ENCODE measurements at places on chromosomes 7 and 10.

DNA sequence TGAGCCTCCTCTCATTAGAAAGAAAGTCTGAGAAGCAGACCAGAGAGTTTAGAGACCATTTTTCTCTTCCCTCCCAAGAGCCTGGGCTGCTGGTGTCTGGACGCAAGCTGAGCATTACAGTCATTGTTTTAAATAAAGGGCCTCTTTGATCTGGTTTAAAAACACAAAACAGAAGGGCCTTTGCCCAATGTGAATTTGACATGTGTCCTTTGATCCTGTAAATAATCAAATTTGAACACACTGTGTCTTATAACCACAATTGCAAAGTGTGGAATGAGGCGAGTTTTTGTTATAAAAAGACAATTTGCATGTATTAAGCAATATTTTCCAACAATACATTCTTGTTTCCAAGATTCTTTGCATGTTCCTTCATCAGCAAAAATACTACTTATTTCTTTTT is 158.5 kb downstream of the C7orf25 start:
- no peak for DNase-seq

GRCh38 chr10:8416192-8416701 is 361.8 kb downstream of the GATA3 start:
- no peak for DNase-seq

GRCh38 chr7:3880228-3880987 is 579.4 kb downstream of the SDK1 start:
- no peak for DNase-seq

GRCh38 chr10:28769091-28769604 is 91.8 kb downstream of the BAMBI start:
- no peak for DNase-seq

GRCh38 chr10:33115738-33116719 is 158.0 kb upstream of the ITGB1 start:
- DNase-seq: no peak

DNA sequence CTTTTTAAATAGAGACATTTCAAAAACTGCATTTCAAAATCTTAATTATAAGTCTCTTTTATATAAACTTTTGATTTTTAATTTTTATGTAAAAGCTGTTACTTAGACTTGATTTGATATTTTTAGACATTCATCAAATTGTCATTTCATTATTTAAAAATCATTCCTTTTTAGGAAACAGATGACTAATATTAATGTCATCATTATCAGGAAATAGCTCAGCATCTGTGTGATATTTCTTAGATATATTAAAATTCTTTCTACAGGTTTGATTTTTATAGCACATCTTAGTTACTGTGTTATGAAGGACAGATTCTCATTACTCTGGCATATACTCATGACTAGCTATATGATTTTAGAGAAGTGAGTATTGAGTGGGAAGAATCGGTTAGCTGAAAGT is 17.2 kb downstream of the RUNDC3B start:
- DNase-seq: no peak

DNA sequence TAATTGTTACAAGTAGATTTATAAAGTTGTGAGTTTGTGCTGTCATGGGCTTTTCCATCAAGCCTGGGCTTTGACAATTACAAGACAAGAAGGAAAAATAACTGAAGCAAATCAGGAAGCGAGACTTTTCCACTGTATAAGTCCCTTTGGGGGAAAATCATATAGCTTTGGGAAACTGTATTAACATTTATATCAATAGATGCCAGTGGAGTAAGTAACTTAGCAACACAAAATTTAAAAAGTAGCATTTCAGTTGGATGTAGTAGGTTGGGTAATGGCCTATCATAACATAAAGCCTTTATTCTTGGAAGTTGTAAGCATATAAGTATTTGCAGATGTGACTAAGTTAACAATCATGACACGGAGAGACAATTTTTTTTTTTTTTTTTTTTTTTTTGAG is 931.1 kb downstream of the CNTNAP2 start:
- DNase-seq: no peak

- no peak for DNase-seq
Measured at GRCh38 chr10:92550924-92551323, 23.0 kb downstream of the IDE start.

GRCh38 chr10:107072028-107072427 is 92.5 kb downstream of the SORCS1 start:
- no peak for DNase-seq

DNA sequence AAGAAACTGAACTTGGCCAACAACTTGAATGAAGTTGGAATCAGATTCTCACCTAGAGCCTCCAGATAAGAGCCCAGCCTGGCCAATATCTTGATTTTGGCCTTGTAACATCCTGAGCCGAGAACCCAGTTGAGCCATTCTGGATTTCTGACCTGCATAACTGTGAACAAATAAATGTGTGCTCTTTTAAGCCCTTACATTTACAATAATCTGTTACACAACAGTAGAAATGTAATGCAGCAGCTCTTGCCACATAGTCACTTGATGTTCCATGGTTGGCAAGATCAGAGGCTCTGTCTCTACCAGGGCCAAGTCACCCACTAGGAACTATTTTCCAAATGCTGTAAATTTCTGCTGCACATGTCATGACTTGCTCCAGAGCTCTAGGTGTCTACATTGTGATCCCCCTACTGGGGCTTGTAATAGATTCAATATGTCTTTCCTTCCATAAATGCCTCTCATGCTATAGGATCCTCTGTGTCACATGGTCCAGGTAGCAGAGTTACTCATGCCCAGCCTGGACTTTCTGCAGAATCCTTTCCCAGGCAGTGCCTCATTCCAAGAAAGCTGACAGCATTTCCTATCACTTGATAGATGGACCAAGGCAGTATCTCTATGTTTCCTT is 11.4 kb upstream of the RBM20 start:
- no peak for DNase-seq

DNA sequence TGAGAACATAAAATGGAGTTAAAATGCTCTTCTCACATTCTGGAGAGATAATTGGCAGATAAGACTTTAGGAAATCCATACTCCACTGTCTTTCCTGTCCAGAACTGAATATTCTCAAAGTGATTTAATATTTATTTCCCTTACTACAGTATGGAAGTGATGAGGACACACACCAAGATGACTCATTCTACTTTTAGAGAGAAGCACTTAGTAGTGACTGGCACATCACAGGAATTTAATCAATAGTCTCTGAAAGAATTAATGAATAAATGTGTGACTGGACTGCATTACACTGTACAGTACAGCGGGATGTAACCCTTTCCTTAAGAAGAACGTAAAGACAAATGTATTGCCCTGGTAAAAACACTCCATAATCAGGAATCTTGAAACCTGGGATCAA is 116.7 kb downstream of the SEMA3E start:
- no peak for DNase-seq

GRCh38 chr10:108561649-108562048 is 1361.7 kb downstream of the XPNPEP1 start:
- DNase-seq: no peak

DNA sequence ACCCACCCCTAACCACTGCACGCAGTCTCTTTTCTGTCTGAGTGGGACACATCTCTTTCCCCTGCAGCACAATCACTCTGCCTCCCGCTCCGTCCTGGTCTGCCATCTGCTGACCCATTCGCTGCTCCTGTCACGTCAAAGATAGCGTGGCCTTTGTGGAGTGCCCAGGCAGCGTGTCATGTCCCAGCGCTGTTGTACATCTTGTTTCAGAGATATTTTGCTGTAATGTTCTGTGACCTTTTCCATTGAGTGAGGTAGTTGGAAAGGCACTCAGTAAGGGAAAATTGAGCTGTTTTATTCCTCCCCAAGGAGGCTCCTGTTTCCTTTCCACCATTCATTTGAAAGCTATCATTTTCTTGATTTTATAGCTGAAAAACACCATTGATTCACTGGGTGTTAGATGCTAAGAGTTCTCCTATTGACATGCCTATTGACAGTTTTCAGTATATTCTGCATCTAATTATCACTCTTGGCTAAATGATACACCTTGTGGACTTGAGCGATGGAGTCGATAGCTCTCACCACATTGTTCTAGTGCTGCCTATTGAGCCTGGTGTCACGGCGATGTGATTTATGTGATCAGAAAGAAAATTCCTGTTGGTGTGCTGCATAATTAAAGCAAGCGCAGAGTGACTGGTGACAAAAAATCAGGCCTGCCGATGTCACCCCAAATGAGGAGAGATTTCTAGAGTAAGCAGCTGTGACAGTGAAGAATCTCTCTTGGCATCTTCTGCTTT is 372.6 kb downstream of the LRMDA start:
- DNase-seq: no peak

DNA sequence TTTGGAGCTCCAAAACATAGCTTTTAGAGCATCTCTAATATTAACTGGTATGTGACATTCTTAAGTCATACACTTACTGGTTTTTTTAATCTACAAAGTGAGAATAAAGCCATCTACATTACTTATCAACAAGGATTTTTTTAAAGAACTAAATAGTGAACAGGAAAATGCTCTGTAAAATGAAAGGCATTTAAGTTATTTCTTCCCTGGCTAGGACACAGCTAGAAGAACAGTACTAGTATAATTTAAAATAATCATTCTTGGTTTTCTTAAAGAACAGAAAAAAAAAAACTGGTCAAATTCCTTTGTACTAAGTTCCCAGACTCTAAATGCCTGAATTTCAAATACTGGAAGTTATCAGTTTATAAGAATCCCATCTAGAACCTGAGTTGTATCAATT is 139.5 kb downstream of the SRPK2 start:
- DNase-seq: no peak

DNA sequence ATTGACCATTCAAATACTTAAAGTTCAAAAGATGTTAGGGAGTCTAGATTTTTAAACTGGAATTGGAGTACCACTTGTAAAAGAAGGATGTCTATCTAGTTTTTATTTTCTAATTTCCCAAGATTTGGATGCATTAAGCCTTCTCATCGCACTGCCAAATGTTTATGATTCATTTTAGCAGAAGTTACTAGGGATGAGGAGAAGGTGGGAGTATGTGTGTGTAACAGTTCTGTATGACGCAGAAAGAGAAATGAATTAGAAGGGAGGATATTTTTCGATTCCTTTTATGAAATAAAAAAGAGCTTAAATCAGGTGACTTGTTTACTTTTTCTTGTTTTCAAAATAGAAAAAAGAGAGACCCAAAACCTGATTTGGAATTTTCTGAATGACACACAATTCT is 6.8 kb upstream of the SLK start:
- DNase-seq: no peak

- DNase-seq: no peak
Measured at GRCh38 chr7:87369216-87369615, 23.8 kb downstream of the CROT start.

DNA sequence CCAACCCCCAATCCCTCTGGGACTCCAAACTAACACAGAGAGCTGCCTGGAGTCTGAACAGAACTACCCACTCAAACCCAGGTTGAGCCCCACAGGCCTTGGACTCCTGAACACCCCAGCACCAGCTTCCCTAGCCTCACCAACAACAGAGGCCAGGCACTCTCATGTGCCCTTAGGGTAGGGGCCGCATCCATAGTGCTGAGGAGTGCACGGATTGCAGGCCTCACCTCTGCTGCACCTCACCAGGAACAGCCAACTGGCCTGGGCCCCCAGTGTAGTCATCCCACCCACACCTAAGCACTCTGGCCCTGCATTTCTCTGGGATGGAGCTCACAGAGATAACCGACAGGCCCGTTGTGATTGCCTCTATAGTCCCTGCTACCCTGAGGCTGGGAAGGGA is 194.2 kb downstream of the HPSE2 start:
- no peak for DNase-seq

DNA sequence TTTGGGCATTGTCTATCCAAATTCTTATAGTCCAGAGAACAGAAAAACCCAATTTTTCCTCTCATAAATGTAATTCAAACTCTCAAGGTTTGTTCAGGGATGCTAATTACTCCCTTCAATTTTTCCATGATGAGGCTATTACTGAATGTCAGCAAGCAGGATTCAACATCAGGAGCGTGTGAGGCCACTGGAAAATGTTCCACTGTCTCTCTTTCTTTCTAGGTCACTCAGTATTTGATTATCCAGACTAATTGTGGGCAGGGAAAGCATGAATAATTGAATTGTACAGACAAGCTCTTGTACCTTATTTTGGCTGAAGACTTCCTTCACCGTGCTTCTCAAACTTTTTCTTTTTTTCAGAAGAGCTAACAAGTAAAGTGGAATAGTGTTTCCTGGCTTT is 30.7 kb downstream of the THNSL1 start:
- no peak for DNase-seq

DNA sequence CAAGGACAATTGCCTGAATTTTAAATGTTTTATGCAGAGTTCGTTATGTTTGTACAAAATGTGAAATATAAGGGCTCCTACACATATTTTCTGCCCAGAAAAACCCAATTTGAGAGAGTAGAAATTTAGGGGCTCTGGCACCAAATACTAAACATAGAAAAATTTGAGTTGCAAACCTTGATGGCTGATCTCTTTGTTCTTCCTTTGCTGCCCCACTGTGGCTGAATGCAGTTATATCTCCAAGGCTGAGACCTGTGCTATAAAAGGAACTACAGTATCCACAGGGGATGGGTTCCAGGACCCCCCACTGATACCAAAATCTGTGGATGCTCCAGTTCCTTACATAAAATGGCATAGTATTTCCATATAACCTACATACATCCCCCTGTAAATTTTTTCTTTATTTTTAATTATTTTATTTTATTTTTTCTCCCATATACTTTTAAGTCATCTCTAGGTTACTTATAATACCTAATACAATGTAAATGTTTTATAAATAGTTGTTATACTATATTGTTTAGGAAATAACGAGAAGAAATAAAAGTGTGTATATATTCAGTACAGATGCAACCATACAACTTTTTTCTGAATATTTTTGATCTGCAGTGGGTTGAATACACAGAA is 22.5 kb downstream of the CFAP43 start:
- no peak for DNase-seq

GRCh38 chr10:132420981-132421846 is 24.2 kb downstream of the PWWP2B start:
- no peak for DNase-seq

DNA sequence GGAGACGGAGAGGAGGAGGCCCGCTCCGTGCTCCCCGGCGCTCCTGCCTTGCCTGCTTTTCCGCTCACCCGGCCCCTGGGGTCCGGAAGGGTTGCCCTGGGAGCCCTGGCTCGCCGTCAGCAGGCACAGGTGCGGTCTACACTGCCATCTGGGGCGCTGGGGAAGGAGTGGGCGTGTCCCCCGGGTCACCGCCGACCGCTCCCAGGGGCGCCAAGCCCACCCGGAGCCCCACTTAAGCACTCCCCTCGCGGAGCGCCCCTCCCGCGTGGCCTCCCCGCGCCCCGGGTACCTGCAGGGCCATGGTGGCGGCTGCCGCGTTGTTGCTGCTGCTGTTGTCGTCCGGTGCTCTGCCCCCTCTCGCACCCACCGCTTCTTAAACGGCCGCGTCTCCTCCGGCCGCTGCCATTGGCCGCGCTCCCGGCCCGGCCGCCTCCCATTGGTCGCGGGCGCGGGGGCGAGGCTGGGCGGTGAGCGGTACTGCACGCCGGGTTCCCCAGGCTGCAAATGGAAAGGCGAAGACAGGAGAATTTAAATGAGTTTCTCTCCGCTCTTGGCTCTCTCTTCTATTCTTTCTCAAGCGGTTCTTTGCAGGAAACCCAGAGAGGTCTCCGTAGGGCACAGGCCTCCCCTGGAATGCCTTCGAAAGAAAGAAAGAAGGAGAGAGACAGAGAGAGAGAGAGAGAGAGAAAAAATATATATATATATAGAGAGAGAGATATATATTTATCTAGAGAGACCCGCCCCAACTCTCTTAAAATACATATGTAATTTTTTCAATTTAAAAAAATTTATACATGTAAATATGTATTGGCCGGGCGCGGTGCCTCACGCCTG is at the start of gene ACBD7:
ACBD7 (minus strand) TSS at position 349 of the 834 bp plus-strand sequence; CDS start at position 301, 48 bp downstream.
- DNase-seq: peak; percentile 45

All from activated CD8-positive, alpha-beta memory T cell treated with anti-CD3 and anti-CD28 coated beads for 4 hours (primary cell).